Lung microvascular endothelial cell (primary cell): ENCODE measurements at places on chromosomes 13 and 19. TPM values are rescaled to one million over a fixed set of nuclear protein-coding genes. Genes with fewer than 3 reads are reported as not detected.

DNA sequence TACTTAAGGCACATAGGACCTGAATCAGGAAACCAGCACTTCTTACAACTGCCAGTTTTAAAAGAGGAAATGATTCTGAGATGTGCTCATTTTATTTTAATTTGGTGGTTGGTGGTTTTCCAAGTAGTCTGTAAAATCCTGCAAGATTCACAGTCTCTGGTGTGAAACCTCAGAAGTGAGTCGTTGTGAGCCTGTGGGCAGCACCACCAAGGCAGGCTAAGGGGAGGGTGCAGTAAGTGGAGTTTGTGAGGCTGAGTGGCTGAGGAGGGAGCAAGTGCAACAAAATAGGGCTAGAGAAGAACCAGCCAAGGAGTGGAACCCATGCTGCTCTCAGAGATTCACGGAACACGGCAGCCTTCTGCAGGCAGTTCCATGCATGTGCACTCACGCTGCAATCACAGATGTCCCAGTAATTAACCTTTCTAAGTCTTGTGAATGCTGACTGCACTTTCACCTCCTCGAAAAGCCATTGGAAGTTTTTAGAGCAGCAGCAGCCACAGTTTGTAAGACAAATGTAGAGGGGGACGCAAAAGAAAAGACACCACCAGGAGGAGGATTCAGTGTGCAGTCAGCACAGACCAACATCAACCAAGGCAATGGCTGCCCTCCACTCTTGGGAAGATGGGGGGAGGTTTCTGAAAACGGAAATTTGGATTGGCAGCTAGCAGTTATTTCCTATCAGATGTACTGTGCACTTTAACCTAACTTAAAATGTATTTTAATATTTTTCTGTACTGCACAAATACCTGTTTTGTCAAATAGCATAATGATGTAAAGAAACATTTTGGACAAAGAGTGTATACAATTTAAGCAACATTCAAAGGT is 44.9 kb downstream of the ESD start:
- peak; percentile 81 for DNase-seq

DNA sequence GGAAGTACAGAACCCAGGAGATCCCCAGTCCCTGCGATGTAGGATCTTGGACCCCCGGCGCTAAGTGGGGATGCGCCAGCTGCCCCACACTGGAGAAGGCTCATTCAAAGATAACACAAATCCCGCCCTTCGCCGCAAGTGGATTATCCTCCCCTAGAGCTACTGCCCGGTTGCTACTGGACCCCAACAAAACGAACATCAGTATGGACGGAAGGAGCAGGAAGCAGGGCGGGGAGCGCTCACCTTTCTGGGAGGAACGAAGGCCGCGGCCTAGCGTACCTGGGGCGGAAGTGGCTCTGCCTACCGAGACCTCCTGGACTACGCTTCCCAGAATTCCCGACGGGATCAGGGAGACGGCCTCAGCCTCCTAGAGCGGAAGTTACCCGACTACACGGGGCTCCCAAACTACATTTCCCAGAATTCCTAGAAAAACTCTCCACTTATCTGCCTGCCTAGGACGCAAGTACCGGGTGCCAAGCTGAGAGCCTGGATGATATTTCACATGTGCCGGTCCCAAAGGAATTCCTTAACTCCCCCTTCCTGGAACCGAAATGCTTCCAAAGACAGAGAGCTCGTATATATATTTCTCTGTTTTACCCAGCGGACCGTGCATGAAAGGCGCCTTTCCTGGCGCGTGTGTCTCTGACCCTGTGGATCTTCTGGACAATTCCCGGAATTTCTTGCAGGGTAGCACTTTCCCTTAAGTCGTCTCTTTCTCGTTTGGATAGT is at the start of gene ZNF112:
TSS of gene ZNF112 (minus strand) at position 298 of the 729 bp plus-strand sequence. CDS start 16,141 bp downstream, outside the sequence.
- DNase-seq: peak; percentile 91

- peak; percentile 90 for DNase-seq
Observed at GRCh38 chr19:47225746-47226425, 5.1 kb downstream of the BBC3 start.

DNA sequence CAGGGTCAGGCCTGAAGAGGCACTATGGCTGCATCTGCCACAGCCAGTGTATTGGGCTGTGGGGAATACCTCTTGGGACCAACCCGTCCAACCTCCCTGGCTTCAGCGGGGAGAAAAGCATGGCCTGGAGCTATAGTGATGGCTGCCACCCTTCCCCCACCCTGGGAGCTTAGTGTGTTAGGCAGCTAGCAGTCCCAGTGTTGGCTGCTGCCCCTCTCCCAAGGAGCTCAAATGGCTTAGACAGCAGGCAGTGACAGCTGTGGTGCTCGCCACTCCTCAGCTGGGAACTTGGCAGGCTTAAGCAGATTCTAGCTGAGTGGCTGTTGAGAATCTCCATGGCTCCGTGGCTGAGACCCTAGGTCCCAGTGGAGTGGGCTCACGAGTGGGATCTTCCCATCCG is 19.7 kb downstream of the ACOD1 start:
- DNase-seq: no peak

DNA sequence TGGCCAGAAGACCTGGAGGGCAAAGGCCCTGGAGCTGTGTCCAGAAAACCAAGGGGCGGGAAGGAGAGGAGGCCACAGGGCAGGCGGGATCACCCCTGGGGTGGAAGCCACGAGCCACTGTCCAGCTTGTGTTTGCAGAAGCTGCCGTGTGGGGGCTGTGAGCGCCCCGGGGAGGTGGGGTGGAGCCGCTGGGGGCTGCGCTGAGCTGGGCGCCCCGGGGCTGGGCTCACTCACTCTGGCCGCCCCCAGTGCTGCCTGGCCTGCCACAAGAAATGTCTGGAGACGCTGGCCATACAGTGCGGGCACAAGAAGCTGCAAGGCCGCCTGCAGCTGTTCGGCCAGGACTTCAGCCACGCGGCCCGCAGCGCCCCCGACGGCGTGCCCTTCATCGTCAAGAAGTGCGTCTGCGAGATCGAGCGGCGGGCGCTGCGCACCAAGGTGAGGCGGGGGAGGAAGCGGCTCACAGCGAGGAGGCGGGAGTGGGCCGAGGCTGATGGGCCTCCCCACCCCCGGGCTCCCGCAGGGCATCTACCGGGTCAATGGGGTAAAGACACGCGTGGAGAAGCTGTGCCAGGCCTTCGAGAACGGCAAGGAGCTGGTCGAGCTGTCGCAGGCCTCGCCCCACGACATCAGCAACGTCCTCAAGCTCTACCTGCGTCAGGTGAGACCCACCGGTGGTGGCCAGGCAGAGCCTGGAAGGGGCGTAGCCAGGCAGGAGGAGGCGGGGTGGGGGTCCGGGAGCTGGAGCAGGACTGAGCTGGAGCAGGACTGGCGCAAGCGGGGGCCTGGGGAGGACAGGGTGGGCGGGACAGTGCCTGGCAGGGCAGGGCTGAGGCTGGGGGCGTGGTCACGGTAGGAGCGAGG is 13.6 kb downstream of the POLR2E start:
- DNase-seq: no peak

GRCh38 chr19:9865732-9866501 is 30.8 kb downstream of the PIN1 start:
- DNase-seq: no peak

GRCh38 chr13:107866941-107867623 is 348.3 kb downstream of the LIG4 start:
- peak; percentile 25 for DNase-seq

- no peak for DNase-seq
Observed at GRCh38 chr13:43574605-43575004, 212.2 kb downstream of the ENOX1 start.

DNA sequence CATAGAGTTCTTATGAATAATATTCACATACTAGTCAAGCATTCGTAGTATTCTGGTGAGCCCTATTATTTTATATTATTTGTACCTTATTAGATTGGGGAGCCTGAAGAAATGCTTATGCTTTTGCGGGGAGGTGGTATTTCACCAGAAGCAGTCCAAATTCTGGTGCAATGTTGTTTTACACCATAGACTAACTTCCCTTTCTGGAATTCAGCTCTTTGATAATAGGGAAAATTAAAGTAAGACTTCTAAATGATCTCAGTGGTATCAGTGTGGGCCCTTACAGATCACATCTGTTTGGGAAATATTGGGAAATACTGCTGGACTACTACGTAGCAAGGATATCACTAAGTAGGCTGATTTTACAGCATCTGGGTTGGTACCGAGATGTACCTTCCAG is 34.2 kb downstream of the KCTD12 start:
- DNase-seq: no peak

- peak; percentile 34 for DNase-seq
Observed at GRCh38 chr19:9836021-9836420, 903 bp downstream of the PIN1 start.

- DNase-seq: no peak
Observed at GRCh38 chr13:113147206-113147605, 11.2 kb upstream of the PROZ start.

DNA sequence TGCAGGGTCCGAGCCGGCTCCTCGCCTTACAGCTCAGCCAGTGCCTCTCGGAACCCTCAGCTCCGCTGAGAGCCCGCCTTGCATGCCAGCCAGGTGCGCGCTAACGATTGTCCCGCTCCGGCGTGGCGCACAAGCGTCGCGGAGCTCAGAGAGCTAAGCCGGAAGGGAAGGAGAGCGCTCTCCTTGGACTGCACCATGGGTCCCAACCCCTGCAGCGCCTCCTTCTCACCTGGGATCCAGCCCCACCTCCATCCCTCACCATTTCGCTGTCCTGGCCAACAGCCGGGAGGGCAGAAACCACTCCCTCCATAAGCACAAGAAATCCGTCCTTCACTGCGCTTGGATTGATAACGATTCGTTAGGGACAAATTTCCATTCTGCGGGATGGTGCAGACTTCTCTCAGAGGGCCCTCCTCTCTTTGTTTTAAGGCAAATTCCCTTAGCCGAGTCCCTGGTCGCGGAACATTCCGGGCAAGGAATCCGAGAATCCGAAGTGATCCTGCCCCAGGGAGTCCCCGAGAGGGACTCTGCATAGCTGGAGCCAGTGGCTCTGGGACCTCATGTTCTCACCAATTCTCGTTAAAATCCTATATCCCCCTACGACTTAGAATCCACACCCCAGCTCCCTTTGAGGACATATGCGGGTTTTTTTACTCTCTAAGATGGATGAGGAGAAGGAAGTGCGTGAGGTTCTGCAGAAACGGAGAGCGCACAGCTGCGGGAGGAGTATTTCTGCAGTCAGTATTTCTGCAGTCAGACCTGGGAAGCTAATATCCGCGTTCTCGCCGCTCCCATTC is 2.8 kb downstream of the GSX1 start:
- DNase-seq: no peak

- no peak for DNase-seq
Observed at GRCh38 chr19:16654627-16655026, 5.3 kb downstream of the SMIM7 start.

- DNase-seq: no peak
Observed at GRCh38 chr19:39833160-39833463, 850 bp downstream of the DYRK1B start.

DNA sequence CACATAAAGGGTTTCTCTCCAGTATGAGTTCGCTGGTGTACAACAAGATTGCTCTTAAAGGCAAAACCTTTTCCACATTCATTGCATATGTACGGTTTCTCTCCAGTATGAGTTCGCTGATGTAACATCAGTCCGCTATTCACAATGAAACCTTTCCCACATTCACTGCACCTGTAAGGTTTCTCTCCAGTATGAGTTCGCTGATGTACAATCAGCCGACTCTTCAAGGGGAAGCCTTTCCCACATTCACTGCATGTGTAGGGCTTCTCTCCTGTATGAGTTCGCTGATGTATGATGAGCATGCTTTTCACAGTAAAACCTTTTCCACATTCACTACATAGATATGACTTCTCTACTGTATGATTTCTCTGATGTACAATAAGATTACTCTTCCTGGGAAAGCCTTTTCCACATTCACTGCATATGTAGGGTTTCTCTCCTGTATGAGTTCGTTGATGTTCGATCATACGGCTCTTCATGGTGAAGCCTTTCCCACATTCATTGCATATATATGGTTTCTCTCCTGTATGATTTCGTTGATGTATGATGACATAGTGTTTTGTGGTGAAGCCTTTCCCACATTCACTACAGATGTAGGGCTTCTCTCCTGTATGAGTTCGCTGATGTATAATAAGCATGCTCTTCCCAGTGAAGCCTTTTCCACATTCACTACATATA is 6.0 kb upstream of the ZNF614 start:
- peak; percentile 17 for DNase-seq

DNA sequence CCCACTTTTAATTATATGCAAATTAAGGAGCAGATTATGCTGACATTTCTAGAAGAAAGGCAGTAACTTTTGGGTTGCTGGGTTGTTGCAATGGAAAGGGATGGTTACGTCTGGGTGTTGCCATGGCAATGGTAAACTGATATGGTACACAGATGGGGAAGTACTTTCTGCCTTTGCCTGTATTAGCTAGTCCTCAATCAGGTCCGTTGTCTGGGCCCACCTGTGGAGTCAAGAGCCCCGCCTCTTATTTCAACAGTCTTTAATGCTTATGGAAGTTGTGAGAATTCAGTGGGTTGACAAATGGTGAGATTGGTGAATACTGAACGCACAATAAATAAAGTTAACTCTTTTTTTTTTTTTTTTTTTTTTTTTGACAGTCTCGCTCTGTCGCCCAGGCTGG is 30.6 kb upstream of the DPP9 start:
- no peak for DNase-seq

The TMPRSS9 gene
- total RNA-seq: under 0.01 and 0.20 TPM in 2 replicates

The CYP2A6 gene
- not detected in 2 replicates for total RNA-seq

The CLIP3 gene
- total RNA-seq: 2.6 and 2.8 TPM in 2 replicates

The ZNF99 gene
- not detected in 2 replicates for total RNA-seq

The KL gene
- total RNA-seq: under 0.01 TPM in 2 replicates

The CKM gene
- under 0.01 TPM in 2 replicates for total RNA-seq

The ZNF780A gene
- total RNA-seq: 7.4 and 7.9 TPM in 2 replicates

The PSG5 gene
- total RNA-seq: not detected in 2 replicates
